ENCODE measurements at places on chromosomes 12 and 14.

DNA sequence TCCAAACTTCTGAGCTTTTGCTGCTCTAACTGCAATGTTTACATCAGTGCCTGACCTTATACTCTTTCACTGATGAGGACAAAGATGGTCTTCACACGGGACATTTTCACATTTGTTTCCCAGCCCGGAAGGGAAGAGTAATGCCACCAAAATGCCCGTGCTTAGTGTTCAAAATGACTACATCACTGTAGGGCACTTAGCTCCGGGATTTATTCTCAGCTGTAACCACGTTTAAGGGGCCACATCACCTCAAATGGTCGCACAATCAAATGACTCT lies 2.9 kb downstream of the GSG1 start:
- DNase-seq, result no peak

DNA sequence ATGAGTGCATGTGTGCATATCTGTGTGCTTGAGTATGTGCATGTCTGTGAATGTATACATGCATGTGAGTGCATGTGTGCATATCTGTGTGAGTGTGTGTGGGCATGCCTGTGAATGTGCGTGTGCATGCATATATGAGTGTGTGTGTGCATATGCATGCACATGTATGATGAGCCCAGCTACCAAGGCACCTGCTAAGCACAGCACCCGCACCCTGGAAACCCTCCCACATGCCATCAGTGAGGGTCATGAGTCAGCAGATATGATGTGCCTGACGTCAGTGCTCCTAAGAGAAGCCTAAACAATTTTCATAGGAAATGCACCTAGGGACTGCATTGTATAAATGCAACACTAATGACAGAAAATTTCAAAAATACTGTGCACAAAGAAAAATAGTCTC lies 151.1 kb downstream of the KIF26A start:
- DNase-seq, result no peak

DNA sequence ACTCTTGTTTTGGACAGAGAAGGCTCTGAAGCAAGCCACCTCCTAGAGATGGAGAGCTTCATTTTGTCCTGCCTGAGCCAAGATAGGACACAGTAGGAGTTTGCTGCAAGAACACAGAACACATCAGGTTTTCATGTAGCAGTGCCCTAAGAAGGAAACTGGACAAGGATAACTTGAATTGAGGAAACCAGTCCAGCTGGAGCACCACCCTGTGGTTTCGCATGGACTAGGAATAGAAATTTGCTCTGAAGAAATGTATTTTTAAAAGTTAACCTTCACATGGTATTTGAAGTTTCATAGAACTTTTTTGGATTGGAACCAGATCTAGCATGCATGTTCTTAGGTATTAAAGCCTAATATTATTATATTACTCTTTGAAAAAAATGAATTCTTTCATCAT lies 68.8 kb downstream of the RERG start:
- DNase-seq, result no peak

DNA sequence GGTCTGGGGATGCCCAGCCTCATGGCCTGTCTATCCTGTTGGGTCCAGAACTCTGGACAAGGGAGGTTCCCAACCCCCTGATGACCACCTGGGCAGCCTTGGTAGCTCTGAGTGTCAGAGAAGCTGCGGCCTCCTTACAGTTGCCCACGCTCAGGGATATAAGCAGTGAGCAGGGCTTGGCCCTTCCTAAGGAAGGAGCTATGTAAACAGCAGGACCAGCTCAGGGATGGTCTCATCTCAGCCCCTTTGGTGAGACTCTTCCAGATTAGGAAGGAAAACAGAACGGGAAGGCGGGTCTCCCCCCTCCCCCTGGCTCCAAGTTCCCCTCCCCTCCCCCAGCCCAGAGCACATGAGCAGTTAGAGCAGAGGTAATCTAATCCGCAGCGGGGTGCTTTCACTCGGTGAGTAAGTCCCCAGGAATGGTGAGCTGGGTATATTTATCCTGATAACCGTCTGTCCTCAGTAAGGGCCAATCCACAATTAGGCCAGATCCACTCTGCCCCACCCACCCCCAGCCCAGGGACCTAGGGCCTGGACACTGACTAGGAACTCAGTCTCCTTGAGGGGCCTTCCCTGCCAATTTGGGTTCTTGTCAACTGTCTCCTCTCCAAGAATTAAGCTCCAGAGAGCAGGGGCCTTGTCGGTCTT lies 29.5 kb upstream of the RPLP0 start:
- DNase-seq, result no peak

Measured in NCI-H187 (cell line).